ENCODE measurements at places on chromosomes 16 and 17.

DNA sequence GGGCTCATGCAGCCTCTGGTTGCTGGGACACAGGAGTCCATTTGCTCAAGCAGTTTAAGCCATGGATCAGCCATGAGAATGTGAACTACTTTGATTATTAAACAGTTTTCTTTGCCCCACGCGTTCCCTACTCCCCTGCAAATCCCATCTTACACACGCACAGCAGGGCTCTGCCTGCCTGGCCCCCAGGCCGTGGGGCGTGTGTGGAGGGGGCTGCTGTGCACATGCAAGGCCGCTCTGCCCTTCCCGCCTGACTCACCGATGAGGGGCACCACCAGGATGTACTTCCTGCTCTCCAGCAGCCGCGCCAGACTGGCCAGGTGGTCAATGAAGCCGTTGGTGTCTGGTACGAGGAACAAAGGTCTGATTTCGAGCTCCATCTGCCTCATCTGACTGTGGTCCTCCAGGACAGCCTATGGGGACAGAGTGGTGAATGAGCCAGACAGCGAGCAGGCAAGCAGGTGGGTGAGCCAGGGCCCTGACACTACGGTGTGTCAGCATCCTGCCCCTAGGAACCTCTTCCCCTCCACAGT lies 13.7 kb downstream of the HIC1 start:
- no peak for DNase-seq

GRCh38 chr17:5699814-5700213 lies 115.5 kb upstream of the NLRP1 start:
- DNase-seq, result no peak

DNA sequence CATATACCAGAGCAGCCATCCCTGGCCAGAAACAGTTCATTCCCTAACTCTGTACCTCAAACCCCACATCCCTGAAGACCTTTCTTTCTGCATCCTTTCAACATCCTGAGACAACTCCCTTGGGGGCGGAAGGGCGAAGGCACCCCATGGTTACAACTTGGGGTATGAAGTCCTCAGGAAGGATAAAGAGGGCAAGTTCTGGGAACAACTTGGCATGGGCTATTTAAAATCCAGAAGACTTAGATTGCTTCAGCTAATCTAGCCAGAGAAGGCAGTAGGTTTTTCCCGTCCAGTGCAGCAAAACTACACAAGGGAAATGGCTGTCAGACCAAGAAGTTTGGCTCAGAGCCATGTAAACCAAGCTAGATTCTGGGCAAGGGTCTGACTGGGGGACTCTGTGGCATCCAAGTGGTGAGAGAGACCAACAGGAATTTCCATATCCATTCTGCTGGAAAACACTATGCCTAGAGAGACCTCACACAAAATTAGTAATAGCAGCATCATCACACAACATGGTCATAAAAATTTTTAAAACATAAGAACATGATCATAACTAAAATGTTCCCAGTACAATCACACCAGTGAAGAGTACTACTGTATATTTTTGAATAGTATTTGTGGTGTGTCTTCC lies 113.2 kb downstream of the CDYL2 start:
- no peak for DNase-seq

DNA sequence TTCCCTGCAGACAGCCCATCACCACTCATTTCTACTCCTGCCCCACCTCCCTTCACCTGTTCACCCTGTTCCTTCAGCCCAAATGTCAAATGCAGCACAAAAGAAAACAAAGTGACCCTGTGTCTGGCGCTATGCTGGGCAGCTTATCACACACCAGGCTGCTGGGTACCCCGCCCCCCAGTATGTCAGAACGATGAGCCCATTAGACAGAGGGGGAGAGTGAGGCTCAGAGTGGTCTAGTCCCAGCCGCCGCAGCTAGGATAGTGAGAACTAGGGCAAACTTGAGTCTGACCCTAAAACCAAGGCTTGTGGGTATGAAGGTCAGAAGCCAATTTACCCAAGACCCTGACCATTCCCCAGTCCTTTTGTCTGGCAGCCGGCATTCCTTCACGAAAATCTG lies 4.0 kb downstream of the TNP2 start:
- DNase-seq, result no peak

- DNase-seq, result no peak
Observed at GRCh38 chr17:21286066-21286770, 1.7 kb downstream of the MAP2K3 start.

GRCh38 chr17:2057175-2057759 lies 2.4 kb downstream of the HIC1 start:
- DNase-seq, result no peak

DNA sequence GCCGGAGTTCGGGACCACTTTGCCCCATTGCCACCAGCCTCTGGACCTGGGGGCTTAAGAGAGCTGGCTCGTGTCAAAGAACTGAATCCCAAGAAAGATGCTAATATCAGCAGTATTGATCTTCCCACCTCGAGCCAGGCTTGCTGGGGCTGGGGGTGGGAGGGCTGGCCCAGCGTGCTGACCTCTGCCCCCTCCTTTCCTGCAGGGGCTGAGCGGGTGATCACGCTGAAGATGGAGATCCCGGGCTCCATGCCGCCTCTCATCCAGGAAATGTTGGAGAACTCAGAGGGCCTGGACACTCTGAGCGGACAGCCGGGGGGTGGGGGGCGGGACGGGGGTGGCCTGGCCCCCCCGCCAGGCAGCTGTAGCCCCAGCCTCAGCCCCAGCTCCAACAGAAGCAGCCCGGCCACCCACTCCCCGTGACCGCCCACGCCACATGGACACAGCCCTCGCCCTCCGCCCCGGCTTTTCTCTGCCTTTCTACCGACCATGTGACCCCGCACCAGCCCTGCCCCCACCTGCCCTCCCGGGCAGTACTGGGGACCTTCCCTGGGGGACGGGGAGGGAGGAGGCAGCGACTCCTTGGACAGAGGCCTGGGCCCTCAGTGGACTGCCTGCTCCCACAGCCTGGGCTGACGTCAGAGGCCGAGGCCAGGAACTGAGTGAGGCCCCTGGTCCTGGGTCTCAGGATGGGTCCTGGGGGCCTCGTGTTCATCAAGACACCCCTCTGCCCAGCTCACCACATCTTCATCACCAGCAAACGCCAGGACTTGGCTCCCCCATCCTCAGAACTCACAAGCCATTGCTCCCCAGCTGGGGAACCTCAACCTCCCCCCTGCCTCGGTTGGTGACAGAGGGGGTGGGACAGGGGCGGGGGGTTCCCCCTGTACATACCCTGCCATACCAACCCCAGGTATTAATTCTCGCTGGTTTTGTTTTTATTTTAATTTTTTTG lies 8.5 kb downstream of the GJD3 start:
- DNase-seq, result no peak

- DNase-seq, result no peak
Observed at GRCh38 chr16:24995469-24995868, 19.7 kb downstream of the ARHGAP17 start.

GRCh38 chr17:50150354-50151040 lies at the start of gene PPP1R9B:
TSS of gene PPP1R9B (minus strand) at chr17:50150677. CDS start at chr17:50150513, 164 bp downstream.
- no peak for DNase-seq

DNA sequence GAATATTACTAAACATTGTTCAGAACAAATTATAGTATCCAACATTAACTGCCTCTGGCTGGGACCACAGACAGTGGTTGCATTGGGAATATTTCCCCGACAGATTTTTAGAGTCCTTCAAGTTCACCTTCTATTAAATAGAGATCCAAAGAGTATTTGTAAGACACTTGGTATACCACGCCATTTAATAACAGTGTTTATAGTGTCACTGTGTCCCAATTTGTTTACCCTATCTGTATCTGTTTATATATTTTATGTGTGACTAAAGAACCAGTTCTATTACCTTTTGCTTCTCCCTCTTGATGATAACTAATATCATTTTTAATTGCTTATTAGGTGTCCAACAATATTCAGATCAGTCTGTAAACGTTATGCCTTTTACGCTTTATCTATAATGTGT lies 191.3 kb upstream of the IRX5 start:
- DNase-seq, result no peak

DNA sequence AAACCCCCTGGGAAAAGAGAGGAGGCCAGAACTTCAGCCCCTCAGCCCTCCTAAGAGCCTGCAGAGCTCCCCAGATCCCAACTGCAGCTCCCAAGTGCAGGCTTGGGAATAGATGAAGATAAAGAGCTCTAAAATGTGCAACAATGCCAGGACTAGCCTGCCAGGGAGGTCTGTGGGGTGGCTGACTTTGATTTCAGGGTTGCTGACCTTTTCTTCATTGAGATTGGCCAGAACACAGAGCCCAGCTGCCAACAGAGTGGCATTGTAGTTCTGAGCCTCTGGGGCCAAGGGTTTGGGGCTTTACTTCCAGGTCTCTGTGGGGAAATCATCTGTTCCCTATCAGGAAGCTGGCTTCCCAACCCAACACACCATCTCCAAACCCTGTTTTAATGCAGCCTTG lies 120.6 kb downstream of the COPRS start:
- no peak for DNase-seq

GRCh38 chr17:76275382-76276068 lies 10.4 kb downstream of the UBALD2 start:
- no peak for DNase-seq

GRCh38 chr17:82022310-82022980 lies at the start of gene CENPX:
TSS of gene CENPX (minus strand) at chr17:82022878. CDS start at chr17:82022861, 17 bp downstream.
- no peak for DNase-seq

- no peak for DNase-seq
Observed at GRCh38 chr16:17271687-17272086, 199.1 kb downstream of the XYLT1 start.

GRCh38 chr16:75293772-75294171 lies 42.3 kb upstream of the BCAR1 start:
- DNase-seq, result no peak

- DNase-seq, result no peak
Observed at GRCh38 chr17:18344021-18344420, 19.3 kb downstream of the SHMT1 start.

GRCh38 chr17:12067485-12067884 lies 46.8 kb downstream of the MAP2K4 start:
- DNase-seq, result no peak

GRCh38 chr17:65751263-65751662 lies 189.8 kb upstream of the AXIN2 start:
- no peak for DNase-seq

DNA sequence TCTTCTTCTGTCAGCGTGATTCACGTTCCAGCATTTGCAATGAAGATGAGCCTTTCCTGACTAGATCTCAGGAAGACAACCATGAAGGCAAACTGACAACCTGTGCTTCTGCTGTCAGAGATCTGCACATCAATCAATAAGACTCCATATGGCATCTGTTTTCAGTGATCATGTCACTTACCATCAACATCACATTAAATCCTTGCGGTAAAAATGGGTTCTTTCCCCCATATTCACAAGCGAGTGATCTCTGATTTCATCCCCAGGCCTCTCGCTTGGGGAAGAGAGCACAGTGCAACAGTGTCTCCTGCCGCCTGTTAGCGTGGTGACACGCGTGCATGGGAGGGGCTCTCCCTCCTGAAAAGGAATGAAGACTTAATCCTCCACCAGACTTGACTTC lies 11.1 kb downstream of the NACA2 start:
- no peak for DNase-seq

All from NCI-H1048 (cell line).